Thymus (tissue), 14 donors: ENCODE measurements at places on chromosomes 16 and 17.

DNA sequence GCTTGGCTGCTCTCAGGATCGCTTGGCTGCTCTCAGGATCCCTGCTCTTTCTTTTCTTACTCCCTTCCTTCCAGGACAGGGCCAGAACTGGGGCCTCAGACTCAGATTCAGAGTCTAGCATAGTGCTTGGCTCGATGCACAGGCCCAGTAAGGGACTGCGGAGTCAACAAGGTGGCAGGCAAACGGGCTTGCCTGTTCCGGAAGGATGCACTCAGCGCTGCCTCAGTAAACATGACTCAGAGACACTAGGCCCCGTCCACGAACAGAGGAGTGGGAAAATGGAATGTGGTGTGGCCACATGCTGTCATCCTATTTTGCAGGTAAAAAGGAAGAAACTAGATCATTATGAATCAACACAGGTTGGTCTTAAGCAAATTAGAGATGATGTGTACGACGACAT, 9.8 kb downstream of the SPHK1 start:
- DNase-seq = no peak

DNA sequence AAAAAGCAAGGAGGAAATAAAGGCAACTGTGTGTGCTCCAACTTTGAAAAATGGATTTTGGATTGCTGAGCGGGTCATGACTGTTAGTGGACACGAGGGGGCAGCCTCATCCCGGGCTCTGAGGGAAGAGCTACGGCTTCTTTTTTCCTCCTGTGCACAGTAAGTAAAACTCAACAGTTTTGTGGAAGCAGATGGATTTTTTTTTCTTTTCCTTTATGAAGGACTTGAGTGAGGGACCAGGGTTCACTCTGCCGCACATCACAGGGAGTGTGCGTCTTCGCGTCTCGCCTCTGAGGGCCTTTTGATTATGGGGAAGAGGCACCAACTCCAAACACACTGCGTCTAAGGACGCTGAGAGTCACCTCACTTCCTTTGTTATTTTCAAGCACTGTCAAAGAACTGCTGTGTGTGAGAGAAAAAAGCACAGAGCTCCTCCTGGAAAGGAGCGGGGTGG, 80.3 kb upstream of the GOT2 start:
- peak; percentile 3 for DNase-seq

DNA sequence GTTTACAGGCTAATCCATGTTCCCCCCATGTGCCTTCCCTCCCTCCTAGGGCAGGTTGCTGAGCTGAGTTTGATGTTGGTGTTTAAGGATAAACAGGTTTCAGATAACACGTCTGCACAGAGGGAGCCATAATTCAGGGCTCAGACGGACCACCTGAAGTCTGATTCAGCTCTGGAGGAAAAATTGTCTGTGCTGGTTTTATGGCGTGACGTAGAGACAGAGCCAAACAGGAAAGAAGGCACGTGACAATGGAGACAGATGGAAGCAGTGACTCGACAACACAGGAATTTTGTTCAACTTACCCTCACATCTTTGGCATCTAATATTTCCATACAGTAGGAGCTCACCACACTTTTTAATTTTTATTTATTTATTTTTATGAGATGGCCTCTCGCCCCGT, 10.7 kb upstream of the USP10 start:
- DNase-seq = no peak

- no peak for DNase-seq
These were observed 42.0 kb upstream of the XYLT1 start for GRCh38 chr16:17512636-17513220.

- DNase-seq = no peak
These were observed 165.1 kb downstream of the ZNF423 start for GRCh38 chr16:49690778-49691177.
